ENCODE measurements at places on chromosomes 3 and 15.

- no peak for DNase-seq
Measured at GRCh38 chr3:32354362-32354778, 37.3 kb upstream of the CMTM7 start.

- DNase-seq: no peak
Measured at GRCh38 chr3:184687363-184688015, 24.4 kb downstream of the MAGEF1 start.

DNA sequence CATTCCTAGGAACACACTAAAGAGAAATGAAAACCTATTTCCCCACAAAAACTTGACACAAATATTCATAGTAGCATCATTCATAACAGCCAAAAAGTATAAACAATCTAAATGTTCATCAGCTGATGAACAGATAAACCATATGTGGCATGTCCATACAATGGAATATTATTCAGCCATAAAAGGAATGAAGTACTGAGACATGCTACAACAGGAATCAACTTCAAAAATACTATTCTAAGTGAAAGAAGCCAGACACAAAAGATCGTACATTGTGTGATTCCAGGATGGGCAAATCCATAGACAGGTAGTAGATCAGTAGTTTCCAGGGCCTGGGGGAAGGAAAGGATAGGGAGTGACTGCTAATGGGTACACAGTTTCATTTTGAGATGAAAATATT, 118.0 kb downstream of the GSK3B start:
- no peak for DNase-seq

GRCh38 chr3:31081018-31081662, 186.7 kb upstream of the GADL1 start:
- DNase-seq: no peak

DNA sequence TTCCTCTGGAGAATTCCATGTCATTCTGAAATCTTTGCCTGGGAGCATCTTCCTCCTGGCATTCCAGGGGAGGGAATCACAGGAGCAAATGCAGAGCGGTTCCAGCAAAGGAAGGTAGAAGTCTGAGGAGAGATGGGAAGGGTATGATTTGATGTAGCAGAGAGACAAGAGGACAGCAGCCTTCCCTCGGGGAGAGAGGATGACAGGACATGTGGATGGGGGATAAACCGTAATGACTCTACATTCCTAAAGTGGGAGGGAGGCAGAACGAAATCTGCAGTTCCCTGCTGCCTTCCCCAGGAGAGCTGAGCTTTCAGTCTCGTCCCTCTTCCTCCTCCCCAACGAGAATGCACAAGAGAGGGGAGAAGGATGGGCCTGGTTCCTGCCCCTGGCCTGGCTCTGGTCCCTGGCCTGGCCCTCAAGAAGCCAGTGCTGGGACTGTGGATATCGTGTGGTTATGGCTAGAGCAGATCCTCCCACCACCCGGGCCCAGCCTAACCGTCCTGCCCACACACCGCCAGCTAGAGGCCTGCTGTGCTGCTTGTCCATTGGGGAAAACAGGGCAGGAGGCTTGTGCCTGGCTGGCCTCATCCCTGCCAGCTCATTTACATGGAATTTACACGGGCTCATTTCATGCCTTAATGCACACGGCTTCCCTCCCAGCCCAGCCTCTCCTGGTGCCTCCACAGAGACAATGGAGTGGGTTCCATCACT, 26.6 kb downstream of the SEMA7A start:
- DNase-seq: no peak

DNA sequence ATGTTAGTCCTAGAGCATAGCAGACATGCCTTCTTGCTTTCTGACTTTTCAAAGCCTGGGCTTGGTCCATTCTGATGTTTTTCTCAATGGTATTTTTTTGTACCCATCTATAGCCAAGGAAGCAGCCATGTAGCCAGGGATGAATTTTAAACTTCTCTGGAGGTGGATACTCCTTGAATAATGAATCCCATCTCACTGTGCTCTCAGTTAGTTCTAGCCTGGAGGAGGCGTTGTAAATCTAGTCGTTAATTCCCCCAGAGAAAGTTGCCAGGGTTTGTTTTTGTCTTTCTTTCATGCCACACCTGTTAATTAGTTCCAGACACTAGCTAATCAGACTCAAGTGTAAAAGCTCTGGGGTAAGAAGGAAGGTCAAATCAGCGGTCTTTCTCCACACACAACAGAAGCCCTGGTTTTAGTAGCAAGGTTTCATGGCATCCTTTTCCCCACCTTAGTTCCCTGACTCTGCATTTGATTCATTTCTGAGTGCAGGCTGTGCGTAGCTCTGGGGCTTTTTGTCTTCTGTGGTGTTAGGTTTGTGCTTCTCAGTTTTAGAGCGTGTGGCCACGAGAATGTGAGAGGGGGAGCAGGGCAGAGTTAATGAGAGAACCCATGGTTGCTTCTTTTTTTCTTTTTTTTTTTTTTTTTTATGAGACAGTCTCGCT, 19.7 kb downstream of the PTPRG start:
- DNase-seq: no peak

GRCh38 chr15:73033611-73034010, 18.7 kb upstream of the NEO1 start:
- DNase-seq: no peak

DNA sequence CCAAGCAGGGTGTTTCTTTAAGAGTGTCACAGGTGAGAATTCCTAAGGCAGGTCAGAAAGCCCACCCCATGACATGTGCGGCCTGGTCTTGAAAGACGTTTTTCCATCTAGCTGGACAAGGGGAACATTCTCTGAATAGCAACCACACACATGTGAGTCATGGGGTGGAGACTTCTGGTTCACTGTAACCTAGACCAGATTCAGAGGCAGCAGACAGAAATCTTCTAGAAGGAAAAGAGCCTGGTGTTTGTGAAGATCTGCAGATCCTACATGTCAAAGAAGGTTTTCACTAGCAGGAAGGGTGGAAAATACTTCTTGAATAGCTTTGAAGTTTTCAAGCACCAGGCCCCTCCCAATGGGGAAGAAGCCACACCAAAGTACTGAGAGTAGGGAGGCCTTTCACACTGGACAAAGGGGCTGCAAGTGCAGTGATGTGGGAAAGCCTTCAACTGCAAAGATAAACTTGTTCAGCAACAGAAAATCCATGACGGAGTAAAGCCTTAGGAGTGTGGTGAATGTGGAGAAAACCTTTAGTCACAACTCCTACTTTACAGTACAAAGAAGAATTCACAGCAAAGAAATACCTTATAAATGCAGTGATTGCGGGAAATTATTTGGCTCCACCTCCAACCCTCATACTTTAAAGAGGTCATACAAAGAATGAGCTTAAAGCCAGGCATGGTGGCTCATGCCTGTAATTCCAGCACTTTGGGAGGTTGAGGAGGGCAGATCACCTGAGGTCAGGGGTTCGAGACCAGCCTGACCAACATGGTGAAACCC, 17.6 kb downstream of the ADAM10 start:
- no peak for DNase-seq

GRCh38 chr15:79090487-79091203, at the start of gene RASGRF1:
RASGRF1 (minus strand) TSS chr15:79090780; CDS start chr15:79090498, 282 bp downstream.
- DNase-seq: no peak

DNA sequence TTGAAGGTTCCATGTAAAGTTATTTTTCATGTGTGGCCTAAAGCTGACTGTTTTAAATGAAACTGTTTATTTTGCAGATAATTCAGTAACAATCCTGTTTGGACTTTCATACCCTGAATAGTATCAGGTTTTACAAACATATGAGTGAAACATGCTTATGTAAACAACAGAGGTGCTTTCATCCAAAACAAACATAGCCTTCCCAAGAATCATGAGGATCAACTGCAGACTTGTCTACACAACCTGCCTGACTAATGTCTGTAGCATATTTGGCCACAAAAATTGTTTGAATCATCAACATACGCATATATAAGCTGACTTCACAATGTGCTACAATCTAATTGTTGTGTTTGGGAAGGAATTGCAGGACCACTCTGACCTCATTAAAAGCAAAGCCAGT, 190.4 kb downstream of the DIPK2A start:
- DNase-seq: no peak

DNA sequence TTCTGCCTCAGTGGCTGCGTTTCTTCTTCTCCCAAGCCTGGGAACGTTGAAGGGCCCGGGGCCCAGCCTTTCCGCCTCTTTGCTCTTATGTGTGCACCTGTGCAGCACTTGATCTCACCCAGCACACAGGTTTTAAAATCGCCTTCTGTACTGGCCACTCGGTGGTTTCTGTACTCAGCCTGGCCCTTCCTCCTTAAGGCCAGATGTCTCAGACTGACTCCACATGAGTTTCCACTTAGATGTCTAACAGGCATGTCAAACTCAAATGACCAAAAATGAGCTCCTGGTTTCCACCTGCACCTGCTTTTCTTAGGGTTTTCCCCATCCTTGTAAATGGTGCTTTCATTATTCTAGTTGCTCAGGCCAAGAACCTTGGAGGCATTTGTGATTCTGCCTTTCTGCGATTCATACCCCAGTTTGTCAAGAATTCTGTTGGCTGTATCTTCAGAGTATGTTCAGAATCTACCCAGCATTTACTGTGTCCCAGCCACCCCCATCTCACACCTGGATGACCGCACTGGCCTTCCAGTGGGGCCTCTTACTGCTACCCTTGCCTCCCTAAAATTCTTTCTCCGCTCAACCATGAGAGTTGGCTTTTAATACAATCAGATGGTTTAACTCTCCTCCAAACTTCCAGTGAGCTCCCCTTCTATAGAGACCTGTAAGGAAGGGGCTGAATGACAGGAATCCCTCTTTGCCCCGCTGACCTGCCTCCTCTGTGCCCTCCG, 2.2 kb upstream of the TRAK1 start:
- no peak for DNase-seq

DNA sequence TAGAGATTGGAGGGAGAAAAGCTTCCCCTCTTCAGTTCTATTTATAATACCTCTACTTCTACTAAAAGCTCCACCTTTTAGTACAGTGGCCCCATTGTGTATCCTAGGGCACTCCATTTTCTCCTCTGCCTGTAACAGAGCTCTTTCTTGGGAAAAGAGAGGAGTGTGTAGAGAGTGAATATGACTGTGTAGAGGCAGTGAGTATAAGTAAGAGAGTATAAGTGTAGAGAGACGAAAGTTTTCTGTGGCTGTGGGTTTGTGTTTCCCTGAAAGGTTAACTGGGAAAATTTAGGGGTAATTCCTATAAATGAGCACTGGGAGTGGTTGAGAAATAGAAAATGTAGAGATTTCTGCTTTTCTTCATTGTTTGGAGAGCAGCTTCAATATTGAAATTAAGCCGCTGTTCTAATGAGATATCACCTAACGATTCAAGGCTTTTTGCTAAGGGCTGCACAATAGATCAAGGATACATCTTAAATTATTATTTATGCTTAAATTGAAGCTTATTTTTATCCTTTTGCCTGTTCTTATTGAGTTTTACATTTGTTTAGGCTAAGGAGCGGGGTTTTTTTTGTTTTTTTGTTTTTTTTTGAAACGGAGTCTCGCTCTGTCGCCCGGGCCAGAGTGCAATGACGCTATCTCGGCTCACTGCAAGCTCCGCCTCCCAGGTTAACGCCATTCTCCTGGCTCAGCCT, 6.9 kb downstream of the IQGAP1 start:
- DNase-seq: no peak

GRCh38 chr15:90058308-90058707, 44.0 kb downstream of the IDH2 start:
- no peak for DNase-seq

GRCh38 chr15:77737238-77738037, 104.7 kb upstream of the LINGO1 start:
- DNase-seq: no peak

GRCh38 chr15:38226608-38227266, 25.9 kb upstream of the SPRED1 start:
- DNase-seq: no peak

DNA sequence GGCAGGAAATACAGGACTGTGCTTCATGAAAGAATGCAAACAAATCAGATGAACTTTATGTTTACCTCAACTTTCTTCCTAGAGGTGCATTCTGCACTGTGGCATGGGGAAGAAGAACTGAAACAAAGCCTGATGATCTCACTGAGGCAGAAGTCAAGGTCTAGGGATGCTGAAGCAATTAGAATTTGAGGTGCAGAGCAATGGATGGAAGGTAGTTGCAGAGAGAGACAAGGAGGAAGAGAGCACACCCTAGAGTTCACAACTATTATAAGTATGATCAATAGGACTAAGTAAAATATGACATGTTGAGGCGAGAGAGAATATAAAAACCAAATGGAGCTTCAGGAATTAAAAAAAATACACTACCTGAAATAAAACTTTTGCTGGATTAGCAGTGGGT, 420.1 kb downstream of the EDEM1 start:
- no peak for DNase-seq

DNA sequence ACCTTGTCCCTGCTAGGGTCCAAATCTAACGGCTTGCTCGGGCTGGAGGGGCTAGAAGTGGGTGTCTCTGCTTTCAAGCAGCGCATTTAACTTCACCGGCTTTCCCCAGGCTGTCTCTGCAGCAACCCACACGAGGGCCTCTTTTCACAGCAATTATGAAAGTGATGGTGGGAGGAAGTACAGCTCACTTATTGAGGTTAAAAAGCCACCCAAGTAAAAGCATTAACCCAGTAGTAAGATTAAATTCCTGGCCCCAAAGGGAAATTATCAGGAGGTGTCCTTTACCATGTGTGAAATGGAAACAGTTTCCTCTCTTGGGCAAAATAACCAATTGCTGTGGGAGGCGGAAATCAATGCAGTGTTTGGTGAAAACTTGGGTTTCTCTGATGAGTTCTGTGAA, 41.1 kb downstream of the NGRN start:
- peak; percentile 30 for DNase-seq

- no peak for DNase-seq
Measured at GRCh38 chr3:134441321-134441720, 44.5 kb downstream of the ANAPC13 start.

GRCh38 chr15:67967871-67968431, 86.2 kb upstream of the PIAS1 start:
- DNase-seq: no peak

DNA sequence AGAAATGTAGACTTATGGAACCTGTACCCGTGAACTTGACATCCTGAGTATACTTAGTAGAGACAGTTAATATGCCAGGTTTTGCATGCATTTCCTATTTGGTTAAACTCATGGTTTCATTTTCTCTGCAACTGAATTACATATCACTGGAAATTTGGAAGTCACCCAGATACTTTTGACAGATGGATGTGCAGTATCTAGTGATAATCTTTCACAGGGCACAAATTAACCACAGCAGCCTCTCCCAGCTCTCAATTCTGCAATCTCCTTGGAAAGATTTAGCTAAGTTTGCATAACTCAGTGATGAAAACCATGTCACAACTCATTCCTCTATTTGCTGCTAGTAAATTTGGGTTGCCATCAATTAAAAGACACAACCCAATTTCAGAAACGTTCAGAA, 162.3 kb upstream of the TPM1 start:
- no peak for DNase-seq

Data from stimulated activated CD4-positive, alpha-beta T cell treated with anti-CD3 and anti-CD28 coated beads, TNF-alpha, amount 100 ng/mL, for 24 hours (primary cell).